Brain (organoid and tissue), 16 donors: ENCODE measurements at places on chromosomes 2 and 18.

DNA sequence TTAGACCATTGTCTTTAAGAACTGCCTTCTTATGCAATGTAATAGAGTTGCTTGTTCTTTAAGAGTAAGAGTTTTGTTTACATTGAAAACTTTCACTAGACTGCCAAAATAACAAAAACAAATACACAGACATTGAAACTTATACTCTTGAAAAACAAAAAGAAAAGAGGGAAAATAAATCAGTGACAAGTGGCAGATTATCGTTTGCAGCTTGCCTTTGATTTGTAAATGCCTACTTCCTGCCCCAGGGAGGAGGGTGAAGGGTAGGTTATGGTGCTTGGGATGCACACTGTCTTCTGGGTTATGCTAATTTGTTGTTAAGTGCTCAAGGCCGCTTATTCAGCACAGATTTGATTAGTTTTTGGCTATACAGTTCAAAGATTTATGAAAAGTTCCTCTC lies 198.7 kb downstream of the TGIF1 start:
- no peak for DNase-seq

- peak; percentile 31 for DNase-seq
These were observed 246.1 kb downstream of the FBXO15 start for GRCh38 chr18:73901566-73901965.

DNA sequence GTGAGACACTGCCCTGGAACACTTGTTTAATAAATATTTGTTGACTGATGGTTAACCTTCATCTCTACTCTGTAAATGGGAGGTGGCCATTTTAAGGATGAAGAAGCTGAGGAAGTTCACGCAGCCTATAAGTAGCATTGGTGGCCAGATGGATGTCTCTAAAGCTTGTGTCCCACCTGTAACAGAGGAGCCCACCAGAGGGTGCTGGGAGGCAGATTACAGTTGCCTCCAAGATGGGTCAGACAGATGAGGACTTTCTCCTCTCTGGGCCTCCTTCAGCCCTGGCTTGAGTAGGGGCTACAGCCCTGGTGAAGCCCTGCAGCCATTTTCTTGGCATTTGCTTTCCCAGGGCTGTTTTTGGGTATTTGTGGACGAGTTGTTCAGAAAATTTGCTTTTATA lies 45.0 kb upstream of the MCFD2 start:
- DNase-seq = no peak

DNA sequence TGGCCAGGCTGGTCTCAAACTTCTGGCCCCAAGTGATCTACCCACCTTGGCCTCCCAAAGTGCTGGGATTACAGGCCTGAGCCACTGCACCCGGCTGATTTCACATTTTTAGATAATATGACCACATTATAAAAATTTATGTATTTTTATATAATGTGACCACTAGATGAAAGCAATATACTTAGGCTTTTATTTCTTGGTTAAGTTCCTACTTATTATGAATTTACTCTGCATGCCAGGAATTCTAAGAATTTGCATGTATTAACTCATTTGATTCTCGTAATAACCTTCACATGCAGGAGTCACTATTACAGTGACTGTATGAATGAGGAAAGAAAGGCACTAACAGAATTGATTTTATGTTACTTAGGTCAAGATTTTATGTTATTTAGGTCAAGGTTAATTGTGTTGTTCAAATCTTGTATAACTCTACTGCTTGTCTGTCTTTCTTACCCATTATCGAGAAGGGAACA lies 25.6 kb upstream of the CASP8 start:
- no peak for DNase-seq

GRCh38 chr2:38650717-38651116 lies 15.2 kb upstream of the GALM start:
- no peak for DNase-seq

DNA sequence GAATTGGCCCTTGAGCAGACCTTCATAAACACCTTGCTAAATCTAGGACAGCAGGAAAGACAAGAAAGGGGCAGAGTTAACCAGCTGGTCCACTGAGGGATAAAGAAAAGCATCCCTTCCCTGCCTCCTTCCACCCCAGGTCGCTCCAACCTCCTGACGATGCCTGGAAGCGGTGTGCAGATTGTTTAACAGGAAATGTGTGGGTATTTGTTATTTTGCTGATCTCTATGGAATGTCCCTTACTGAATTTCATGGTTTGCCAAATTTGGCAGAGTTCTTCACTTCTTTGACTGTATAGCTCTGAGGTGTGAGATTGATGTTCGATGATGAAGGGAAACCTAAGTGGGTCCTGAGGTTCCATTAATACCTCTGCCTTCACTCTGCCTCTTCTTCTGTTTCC lies 72.9 kb downstream of the MAP3K20 start:
- no peak for DNase-seq

DNA sequence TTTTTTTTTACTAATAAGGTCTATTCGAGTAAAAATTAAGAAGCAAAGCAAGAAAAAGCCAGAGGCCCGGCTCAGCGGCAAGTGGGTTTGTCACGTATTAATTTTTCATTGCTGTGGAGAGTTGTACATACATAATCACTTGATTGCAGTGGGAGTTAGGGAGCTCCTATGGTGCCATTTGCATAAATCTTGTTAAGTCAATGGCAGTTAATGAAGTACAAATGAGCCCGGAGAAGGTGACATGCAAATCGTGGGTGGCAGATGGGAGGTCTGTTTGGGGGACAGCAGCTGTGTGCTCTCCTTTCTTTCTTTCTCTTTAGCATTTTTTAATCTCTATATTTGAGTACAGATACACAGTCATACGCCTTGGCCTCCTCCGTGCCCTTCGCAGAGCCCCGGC lies 317.0 kb downstream of the AGAP1 start:
- peak; percentile 79 for DNase-seq

DNA sequence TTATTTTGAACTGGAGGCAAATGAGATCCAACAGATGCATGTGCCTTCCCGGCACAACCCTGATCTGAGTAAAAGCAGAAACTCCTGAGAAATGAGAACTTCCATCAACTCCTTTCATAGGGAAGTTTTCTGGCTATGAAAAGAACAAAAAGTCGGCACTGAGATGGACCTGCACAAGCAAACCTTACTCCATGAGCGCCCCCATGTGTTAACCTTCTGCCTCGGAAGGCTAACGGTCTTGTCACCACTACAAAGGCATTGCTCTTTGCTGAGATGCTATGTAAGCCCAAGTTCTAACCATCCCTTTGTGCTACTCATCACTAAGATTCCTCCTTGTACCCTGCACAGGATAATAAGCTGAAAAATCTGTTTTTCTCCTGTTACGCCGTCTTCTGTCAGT lies 57.3 kb upstream of the SULT1C3 start:
- DNase-seq = no peak

DNA sequence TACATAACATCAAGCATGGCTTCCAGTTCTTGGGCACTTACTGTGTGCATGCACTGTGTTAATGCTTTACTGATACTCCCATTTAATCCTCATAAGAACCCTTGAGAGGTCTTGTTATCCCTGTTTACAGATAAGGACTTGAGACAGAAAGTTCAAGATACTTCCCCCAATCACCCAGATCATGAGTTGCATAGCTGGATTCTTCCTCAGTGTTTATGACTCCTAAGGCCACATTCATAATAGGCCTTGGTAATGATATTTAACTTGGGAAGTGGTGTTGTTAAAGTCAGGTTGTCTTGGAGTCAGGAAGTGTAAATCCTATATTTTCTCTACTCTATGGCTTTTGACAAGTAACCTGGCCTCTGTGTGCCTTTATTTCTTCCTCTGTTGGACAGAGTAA lies 22.7 kb downstream of the NOSTRIN start:
- DNase-seq = no peak

GRCh38 chr2:165505514-165505913 lies 36.0 kb downstream of the CSRNP3 start:
- DNase-seq = no peak

- peak; percentile 52 for DNase-seq
These were observed 94.0 kb upstream of the ITGA6 start for GRCh38 chr2:172333235-172333977.

DNA sequence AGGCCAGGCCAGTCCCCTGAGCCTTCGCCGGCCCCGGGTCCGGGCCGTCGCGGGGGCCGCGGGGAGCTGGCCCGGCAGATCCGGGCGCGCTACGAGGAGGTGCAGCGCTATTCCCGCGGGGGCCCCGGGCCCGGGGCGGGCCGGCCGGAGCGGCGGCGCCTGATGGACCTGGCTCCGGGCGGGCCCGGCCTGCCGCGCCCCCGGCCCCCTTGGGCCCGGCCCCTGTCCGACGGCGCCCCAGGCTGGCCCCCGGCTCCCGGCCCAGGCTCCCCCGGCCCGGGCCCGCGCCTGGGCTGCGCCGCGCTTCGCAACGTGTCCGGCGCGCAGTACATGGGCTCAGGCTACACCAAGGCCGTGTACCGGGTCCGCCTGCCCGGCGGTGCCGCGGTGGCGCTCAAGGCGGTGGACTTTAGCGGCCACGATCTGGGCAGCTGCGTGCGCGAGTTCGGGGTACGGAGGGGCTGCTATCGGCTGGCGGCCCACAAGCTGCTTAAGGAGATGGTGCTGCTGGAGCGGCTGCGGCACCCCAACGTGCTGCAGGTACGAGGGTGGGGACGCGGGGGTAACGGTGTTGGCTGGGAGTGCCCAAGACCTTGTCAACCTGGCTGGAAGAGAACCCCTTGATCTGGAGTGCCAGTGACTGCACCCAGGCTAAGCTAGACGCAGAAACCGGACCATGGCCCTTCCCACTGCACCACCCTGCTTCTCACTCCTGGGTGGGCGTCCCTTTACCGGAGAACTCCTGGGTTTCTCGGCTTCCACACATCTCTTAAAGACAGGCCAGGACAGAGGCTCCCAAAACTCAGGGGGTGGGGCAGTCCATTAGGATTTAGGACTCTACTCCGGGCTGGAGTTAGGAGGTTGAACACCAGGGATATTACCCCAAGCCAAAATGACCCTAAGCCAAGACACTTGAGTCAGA lies 739 bp downstream of the PKDCC start:
- DNase-seq = peak; percentile 32

DNA sequence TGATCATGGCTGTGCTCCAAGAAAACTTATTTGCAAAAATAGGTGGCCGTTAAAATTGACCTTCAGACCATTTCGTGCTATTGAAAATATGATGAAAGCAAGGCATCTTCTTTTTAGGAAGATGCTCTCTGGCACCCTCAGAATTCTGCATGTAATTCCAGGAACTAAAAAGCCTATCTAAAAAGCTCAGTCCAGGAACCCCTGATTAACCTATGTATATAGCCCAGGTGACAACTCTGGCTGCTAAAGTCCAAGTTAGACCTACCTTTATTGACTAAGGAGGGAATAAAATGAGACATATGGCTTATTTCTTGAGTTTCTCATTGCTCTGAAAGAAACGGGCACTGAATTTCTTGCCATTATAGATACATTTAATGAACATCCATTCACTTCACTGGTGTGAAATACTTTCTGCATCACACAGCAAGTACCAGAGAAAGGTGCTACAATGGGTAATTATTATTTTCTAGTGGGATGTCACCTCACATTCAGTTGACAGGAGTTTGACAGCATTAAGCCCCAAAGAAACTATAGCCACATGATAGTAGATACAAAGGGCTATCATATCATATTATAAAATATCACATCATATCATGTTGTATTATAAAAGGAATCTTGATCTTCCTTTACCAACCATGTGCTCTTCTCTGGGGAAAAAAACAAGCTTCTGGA lies 83.8 kb downstream of the EPHA4 start:
- DNase-seq = no peak

DNA sequence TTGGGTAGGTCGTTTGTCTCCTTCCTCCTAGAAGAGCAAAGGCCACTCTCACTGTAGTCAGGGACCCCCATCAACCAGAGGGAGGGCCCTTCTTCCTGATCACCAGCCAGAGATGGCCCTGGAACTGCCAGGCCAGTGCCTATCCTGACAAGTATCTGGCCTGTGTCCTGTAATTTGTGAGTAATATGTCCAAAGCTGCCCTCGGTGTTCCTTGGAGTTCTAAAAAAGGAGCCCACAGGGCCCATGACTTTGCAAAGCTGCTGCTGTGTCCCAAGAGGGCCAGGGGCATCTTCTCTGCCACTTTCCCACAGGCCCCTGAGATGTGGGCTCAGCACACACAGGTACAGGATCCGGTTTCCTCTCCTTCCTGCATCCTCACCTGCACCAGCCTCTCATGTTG lies 212.4 kb downstream of the SEPTIN10 start:
- DNase-seq = no peak

- DNase-seq = no peak
These were observed 471.3 kb downstream of the ZEB2 start for GRCh38 chr2:144048631-144049060.

DNA sequence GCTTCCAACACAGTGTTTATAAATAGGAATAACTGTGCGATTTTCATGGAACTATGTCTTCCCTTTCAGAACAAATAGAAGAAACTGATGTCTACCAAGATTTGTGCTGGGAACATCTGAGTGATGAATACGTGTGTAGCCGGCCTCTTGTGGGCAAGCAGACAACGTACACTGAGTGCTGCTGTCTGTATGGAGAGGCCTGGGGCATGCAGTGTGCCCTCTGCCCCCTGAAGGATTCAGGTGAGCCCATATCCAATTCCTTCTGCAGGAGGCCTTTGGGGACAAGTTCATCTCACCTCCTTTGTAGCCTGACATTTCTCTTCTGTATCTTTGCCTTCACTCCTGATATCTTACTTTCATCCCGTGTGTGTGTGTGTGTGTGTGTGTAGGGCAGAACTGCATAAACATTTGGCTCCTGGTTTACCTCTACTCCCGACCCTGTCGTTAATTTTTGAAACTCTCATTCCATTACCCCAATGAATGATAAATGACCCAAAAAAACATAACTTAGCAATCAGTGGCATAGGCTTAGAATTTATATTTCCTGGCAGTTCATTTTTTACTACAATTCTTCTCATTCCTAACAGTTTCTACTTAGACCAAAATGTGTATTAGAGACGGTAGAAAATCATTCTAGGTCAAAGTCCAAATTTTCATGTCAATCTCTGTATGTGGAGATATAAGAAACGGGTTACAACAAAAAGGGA lies 111.0 kb upstream of the RASGRP3 start:
- DNase-seq = no peak

DNA sequence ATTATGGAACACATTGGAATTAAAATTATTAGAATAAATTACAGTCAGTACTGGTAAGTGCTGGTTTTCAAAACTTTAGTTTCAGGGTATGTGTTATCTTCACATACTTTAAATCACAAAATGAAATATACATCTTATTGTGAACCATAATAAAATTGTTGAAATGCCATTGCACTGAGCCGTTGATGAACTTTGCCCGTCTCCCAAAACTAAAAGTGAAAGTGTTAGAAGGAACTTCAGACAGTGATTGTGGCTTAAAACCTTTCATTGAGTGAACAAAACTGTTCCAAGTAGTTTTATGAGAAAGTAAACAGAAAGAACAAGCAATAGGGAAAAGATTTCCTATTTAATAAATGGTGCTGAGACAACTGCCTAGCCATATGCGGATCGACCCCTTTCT lies 811.6 kb downstream of the PLCL1 start:
- no peak for DNase-seq

GRCh38 chr18:68147728-68148127 lies 567.2 kb downstream of the TMX3 start:
- DNase-seq = no peak

- peak; percentile 64 for DNase-seq
These were observed 186.2 kb upstream of the GCFC2 start for GRCh38 chr2:75896779-75897366.

DNA sequence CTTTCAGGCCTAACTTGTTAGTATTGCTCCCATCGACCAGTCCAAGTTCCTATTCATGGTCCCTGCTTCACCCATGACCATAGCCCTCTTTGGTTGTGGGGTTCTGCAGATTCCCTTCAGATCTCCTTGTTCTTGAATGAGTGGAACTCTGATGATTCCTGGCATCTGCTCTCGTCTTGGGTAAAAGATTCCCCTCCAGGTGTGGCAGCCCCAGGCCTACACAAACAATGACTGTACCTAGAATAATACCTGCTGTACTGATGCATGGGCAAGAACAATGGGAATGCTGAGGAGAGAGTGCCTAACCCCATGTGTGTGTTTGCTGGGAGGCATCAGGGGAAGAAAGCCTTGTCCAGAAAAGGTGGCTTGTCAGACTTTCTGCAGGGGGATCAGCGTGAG lies 39.2 kb upstream of the MRPL19 start:
- no peak for DNase-seq
